NCI-H1436 treated with DMSO at 0.1 percent for 48 hours (cell line): ENCODE measurements at places on chromosomes 3 and 15.

- no peak for DNase-seq
Observed at GRCh38 chr3:124206225-124207055, 214.5 kb upstream of the ROPN1 start.

- no peak for DNase-seq
Observed at GRCh38 chr3:7166460-7166859, 305.5 kb downstream of the GRM7 start.

DNA sequence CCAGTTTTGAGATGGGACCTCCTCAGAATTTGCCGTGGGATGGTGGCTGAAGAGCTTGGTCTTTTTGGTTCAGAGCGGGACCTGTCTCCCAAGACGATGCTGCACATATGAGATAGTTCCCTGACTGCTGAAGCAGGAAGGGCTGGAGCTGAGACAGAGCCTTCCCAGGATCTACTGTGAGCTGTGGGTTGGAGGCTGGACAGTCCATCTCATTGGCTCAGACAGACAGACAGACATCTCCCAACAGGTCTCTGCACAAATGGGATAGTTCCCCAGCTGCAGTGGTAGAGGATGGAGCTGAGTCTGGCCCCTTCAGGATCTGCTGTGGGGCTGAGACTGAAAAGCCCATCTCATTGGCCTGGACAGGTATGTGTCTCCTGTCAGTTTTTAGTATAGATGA lies 1145.6 kb upstream of the CADM2 start:
- DNase-seq: no peak

- no peak for DNase-seq
Observed at GRCh38 chr15:57694279-57694678, 12.2 kb upstream of the POLR2M start.

- DNase-seq: no peak
Observed at GRCh38 chr3:32430900-32431299, 39.2 kb downstream of the CMTM7 start.

DNA sequence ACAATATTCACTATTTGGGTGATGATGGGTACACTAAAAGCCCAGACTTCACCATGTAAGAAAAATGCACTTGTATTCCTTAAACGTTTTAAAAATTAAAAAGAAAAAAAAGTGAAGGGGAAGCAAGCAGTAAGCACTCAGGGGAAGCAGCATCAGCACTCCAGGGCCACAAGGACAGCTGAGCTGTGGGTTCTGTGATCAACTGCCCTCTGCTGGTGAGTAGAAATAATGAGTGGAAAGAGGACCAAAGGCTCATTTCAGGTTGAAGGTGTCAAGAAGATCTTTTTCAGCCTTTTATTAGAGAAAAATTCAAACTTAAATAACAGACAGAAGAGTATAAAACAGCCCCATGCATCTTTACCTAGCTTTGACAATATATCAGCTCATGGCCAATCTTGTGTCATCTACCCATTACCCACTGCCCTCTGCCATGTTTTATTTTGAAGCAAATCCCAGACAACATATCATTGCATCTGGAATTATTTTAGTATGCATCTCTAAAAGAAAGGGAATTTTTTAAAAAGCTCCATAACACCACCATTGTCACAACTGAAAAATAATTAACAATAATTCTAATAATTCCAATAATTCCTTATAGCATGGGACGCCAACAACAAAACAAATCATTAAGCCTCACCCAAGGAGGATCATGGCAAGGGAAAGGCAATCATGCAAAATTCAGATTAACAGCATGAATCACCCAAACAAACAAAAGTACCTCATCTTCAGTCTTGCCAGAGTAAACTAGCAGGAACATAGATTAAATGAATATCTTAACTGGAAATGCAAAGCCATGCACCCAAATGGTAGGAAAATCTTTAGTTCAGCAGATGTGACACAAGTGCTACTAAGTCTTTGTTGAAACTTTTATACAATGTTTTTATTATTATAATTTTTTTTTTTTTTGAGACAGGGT lies 42.5 kb downstream of the TAMM41 start:
- DNase-seq: no peak

- DNase-seq: no peak
Observed at GRCh38 chr15:99764522-99764921, 31.3 kb upstream of the LYSMD4 start.

GRCh38 chr3:42263354-42264346 lies 2.3 kb downstream of the CCK start:
- DNase-seq: no peak

- no peak for DNase-seq
Observed at GRCh38 chr3:28191363-28191762, 50.1 kb upstream of the CMC1 start.

- DNase-seq: no peak
Observed at GRCh38 chr3:107392549-107393165, 15.4 kb downstream of the CCDC54 start.

- no peak for DNase-seq
Observed at GRCh38 chr3:182121401-182121800, 409.7 kb downstream of the SOX2 start.

DNA sequence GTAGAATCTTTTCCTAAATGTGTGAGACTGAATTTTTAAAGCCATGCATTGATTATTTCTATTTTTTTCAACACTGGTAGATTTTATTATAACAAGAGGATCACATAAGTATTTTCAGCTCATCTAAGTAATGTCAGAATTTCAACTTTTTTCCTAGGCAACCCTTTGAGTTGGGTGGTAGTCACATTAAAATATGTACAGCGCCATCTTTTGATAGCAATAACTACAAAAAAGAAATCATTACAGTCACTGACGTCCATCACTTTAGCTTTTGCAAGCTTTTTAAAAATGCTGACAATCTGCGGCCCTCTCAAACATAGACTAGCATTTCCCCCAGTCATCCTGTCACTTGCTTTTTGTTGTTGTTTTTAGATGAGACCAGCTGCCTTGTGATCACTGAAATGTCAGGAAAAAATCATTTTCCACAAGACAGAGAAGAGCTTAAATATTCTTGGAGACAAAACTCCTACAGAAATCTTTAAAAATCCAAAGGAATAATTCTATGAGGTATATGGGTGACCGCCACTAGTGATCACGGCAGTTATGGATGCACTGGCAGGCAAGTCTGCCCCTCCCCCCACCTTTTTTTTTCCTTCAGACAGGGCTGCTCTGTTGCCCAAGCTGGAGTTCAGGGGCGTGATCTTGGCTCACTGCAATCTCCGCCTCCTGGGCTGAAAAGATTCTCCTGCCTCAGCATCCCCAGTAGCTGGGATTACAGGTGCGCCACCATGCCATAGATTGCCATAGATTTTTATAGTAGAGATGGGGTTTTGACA lies 384.0 kb upstream of the KCNMB2 start:
- DNase-seq: no peak

GRCh38 chr3:113021471-113021870 lies 30.7 kb downstream of the GTPBP8 start:
- no peak for DNase-seq

DNA sequence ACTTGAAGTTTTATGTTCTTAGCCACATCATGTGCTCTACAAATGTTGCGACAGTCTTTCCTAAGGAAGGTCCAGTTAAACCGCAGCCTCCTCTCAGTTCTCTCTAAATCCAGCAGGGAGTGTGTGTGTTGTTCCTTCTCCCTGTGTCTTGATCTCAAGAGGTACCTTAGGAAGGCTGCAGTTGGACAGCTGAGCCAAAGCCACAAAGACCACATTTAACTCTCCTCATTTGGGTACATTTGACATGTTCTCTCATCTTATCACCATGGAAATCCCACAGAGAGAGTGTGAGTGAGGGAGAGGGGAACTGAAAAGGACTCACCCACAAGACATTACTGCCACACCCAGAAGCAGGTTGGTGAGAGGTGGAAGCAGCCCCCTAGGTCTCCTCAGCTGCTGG lies 79.5 kb downstream of the CD200R1L start:
- DNase-seq: no peak

DNA sequence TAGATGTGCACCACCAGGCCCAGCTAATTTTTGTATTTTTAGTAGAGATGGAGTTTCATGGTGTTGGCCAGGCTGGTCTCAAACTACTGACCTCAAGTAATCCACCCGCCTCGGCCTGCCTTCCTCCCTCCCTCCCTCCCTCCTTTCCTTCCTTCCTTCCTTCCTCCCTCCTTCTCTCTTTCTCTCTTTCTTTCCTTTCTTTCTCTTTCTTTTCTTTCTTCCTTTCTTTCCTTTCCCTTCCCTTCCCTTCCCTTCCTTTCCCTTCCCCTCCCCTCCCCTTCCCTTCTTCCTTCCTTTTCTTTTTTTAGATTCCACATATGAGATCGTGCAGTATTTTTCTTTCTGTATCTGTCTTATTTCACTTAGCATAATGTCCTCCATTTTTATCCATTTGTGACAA lies 81.3 kb downstream of the FAM81A start:
- DNase-seq: no peak

DNA sequence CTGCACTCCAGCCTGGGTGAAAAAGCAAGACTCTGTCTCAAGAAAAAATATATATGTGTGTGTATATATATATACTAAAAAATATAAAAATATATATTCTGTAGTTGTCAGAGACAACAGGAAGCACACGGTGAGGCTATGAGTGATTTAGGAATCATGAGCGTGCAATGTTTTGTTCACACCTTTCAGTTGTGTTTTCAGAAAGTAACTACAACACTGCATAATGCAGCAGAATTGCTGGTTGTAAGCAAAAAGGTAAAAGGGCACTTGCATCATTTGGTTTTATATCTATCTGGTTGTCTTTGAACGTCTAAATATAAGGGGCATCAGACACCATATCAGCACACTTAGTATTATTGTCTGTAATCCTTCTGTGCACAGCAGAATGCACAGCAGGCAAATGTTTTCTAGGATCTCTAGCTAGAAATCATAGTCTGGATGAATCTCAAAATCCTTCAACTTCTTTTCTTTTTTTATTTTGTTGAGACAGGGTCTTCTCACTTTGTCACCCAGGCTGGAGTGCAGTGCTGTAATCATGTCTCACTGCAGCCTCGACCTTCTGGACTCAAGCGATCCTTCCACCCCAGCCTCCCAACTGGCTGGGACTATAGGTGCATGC lies 44.8 kb downstream of the CCR3 start:
- no peak for DNase-seq

DNA sequence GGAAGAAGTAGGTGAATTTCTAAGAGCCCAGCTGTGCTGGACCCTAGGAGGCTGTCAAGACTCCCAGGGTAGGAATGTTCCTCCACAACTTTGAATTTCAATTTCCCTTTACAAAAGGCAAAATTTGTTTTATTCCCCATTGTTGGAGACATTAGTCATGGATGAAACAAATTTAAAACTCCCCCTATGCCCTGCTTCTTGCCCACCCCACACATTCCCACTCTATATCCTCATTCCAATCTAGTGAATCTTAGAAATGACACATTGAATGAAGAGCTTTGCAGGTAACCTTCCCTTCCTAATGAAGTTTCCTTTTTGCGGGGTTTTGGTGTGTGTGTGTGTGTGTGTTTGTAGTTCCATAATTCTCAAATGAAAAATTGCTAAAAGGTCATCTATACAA lies 72.6 kb downstream of the CCNL1 start:
- DNase-seq: no peak

GRCh38 chr3:43328653-43329052 lies 42.3 kb downstream of the SNRK start:
- no peak for DNase-seq

DNA sequence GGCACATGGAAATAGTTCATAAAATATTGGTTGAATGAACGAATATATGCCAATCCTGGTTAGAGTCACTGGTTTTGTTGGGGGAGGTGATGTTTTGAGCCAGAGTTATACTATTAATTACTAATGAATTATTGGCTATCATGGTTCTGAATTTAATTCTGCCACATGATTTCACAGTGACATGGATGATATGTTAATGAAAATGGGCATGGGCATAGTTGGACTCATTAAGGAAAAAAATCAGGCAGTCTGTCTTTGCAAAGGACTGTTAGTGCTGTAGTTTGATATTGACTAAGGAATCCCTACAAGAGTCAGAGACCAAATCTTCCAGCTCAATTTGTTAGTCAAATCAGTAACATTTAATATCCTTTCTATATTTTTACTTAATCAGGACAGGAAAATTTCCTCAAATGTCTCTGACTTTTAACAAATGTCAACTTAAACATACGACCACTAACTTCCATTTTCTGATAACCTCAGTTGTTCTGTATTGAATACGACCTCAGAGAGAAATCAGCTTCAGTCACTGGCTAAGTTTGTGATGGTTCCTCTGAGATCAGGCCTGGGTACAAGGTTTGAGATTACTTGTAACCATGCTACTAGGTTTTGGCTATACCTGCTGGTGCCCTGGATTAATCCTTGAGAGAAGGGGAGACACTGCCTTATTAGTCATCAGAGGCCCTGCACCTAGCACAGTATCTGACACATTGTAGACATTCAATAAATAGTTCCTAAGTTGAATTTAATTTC lies 13.3 kb downstream of the NFKBIZ start:
- DNase-seq: no peak

DNA sequence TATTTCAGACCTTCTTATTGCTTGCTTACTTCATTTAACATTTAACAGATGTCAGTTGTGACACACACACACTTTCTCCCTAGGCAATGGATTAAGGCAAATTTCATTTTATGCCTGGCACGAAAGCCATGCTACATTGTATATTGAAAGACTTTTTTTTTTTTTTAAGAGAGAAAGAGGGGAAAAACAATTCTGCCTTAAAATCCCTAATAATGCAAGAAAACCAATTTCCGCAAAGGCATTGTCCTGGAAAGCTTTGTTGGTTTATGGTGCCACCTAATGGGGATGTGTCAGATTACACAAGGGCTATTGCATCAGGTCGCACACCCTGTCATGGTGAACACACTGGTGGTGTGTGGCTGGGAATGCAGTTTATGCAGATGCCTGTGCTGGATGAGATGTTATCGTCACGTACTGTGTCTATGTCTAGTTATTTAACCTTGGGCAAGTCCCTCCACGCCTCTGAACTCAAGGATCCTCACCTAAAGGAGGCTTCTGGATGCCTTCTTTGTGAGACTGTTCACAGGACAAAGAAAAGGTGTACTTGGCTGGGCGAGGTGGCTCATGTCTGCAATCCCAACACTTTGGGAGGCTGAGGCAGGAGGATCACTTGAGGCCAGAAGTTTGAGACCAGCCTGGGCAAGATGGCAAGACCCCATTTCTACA lies 37.3 kb upstream of the RFTN1 start:
- no peak for DNase-seq
